ENCODE measurements at places on chromosomes 1 and 21. TPM values are rescaled to one million over a fixed set of nuclear protein-coding genes. Genes with fewer than 3 reads are reported as not detected.

DNA sequence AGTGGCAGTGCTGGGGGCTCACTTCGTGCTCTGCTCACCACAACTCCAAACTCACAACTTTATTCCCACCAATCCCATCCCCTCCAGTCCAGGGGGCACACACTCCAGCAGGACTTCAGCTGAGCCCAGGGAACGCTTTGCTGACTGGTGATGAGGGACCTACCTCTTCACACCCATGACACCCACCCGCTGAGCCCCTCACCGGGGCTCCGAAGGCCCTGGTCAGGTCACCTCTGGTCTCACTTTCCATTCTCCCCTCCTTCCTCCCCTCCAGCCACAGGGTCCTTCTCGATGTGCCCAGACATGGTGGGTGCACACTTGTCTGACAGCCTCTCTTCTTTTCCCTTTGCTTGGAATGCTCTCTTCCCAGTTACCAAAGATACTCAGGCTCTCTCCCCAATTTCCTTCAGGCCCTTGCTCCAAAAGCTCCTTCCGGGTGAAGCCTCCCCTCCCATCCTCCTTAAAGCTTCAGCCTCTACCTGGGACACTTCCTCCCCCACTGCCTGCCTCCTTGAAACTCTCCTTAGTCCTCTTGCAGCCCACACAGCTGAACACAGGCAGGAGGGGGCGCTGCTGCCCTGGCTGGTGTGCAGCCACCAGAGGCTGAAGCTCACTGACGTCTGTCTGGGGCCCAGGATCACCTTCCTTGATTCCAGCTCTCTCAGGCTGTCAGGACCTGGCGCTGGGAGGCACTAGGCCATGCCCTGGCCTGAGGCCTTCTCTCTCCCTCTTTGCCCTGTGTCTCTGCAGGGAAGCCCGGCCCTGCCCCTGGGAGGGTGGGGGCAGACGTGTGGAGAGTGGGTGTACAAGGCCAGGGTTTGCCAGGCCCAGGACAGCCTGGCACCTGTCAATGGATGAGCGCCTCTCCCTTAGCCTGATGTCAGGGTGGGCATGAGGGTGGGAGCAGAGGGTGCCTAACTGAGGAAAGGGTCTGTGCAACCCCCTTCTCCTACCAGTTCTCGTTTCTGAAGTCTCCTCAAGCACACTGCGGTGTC, 1.6 kb downstream of the KCNE1 start:
- peak; percentile 86 for DNase-seq

DNA sequence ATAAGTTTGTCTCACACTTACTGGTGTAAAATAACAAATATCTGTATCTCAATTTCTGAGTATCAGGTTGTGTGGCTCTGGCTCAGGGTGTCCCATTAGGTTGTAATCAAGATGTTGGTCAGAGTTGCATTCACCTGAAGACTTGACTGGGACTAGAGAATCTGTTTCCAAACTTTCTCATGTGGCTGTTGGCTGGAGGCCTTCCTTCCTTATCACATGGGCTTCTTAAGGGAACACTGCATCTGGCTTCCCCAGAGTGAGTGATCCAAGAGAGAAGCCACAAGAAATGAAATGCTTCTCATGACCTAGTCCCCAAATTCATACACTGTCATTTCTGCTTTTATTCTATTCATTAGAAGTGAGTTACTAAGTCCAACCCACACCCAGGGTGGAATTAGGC, 568.4 kb upstream of the CAMK1G start:
- no peak for DNase-seq

DNA sequence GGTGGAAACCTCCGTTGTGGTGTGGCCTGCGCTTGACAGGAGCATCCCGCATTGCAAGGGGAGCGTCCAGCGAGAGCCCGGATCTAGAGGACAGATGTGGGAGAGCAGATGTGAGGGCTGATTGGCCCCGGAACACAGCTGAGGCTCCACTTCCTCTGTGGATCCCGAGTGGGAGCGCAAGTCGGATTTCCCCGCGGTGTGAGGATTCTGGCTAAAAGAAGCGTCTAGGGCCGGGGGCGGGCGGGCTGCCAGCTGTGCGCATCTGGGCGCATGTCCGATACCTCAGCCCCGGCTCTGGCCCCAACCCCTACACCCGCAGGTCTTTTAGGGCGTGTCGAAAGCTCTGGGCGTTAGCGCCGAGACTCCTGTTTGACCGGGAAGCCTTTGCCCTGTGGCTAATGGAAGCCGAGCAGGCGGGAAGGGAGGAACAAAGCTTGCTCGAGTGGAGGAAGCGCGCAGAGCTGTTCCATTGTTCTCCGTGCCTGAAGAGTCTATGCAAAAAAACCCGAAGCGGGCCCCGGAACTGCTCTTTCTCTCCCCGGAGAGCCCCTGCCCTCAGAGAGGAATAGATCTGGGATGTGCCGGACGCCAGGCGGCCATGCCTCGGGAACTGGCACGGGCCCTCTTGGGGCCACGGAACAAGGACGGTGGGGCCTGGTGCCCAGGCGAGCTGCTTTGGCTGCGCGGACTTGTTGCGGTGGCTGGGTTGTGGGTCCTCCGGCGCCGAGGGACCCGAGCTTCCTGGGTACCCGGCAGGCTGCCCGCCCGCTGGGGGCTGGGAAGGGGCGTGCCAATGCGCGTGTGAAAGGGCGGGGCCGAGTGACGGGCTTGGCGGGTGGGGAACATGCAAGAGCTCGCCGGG, 111.1 kb downstream of the NAV1 start:
- peak; percentile 71 for DNase-seq

AGO4 gene
- total RNA-seq: 37.9 TPM

DNA sequence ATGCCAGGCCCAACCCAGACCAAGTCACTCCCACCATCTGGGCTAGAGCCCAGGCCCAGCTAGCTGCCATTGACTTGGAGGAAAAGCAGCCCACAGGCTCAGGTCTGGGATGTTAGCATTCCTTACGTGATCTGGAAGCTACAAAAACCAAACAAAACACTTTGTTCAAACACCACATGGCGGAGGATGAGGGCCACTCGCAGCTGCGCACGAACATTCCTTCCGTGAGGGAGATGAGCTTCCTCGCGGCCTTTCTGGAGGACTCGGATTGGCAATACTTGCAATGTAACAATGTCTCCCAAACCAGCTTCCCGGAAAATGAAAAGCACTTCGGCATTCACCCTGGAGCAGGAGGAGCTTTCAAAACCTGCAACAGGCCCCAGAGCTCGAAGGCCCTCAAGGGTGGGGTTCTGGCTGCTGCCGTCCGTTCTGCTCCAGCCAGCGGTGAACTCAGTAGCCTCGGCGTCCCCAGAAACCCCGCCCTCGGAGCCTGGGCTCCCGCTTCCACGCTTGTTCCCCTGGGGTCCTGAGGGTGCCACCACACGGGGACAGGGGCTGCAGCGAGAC, 40.5 kb downstream of the COL6A1 start:
- no peak for DNase-seq

DNA sequence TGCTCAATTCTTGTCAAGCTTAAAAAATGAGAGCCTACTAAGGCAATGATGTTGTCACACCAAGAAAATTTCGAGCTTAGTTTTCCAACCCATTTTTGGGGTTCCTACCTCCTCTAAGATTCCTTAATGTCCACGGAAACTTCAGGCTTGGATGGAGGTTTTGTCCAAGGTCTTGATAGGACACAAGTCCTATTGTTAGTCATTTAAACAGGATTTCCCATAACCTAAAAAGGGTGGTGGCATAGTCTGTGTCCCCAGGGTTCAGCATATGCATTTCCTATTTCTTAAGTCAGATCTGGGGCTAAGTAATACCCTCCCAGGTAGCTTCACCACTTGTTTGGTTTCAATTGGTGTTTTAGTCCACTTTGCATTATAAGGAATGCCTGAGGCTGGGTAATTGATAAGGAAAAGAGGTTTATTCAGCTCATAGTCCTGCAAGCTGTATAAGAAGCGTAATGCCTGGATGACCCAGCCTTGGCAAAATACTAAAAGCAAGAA, 10.9 kb upstream of the PADI2 start:
- DNase-seq: no peak

DNA sequence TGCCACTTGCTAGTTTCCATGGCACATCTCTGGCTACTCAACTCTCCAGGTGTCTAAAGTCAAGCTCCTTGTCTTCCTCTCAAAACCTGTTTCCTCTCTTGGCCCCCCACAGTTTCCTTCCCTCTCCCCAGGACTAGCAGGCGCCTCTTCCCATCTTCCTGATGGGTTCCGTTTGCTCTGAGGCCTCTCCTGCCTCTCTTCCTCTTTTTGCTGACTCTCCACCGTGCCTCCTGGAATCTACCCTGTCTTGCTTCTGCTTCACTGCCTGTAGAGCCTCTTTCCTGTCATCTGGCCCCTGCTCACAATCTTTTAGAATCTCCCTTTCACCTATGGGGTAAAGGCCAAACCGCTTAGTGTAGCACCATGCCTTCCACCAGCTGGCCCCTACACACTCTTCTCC, 21.8 kb upstream of the LHX4 start:
- no peak for DNase-seq

DNA sequence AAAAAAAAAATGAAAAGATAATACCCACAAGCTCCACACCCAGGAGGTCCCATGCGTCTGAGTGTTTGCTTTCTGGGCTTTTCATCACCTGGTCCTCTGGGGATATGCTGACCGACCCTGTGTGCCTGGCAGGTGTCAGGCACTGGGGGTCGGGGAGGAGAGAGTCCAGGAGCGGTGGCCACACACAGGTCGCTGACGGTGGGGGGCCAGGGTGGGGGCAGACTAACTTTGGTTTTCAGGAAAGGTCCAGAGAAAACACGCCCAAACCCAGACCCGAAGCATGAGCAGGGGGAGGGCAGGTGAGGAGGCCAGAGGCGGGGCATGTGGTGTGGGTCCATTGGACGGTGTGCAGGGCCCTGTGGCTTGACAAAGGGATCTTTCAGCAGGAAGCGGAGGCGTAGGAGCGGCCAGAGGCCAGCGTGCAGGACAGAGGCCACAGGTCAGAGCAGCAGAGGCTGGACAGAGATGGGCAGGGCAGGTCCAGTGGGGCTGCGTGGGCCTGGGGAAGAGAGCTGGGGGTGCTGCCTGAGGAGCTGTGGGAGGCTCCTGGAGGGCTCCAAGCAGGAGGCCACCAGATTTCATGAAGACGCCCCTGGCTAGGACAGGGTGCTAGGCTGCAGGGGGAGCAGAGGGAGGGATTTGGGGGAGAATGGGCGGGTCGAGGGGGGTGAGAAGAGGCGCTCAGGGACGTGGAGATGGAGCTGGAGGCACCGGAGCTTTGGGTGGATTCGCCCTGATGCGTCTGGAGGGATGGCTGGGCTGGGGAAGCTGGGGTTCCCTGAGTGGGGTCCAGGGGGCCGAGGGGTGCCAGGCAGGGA, 15.8 kb downstream of the RNF223 start:
- no peak for DNase-seq

TEDDM1 gene
- not detected for total RNA-seq

PCNX2 gene
- total RNA-seq: 0.20 TPM

- DNase-seq: peak; percentile 22
Measured at GRCh38 chr1:100622037-100622436, 84.1 kb downstream of the GPR88 start.

RNASEL gene
- 0.44 TPM for total RNA-seq

RPE65 gene
- total RNA-seq: not detected

C1orf94 gene
- not detected for total RNA-seq

DNA sequence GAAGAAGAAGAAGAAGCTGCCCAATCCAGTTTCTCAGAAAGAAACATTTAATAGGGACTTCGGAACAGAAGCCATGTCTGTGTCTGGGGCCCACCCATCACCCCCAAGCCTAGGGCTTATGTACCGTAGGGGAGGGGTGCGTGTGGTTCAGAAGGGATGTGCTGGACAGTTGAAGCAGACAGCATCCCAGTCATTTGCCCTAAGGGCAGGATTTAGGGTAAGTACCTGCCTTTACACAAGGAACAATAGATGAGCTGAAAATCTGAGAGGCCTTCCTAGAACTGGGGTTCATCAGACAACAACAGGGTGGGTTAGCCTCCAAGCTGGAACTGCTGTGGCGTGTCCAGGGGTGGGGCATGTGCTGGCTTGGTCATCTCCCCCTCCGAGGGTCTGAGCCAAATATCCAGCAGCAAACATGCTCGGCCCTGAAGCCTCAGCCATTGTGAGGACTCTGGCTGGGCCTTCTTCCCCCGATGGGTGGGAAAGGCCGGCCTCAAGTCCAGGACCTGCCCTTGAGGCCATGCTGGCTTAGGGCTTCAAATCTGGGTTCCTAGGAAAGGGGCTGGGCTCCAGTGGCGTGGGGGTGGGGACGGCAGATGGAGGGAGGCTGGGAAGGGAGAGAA, 12.1 kb downstream of the CSTB start:
- no peak for DNase-seq

GRCh38 chr1:30412241-30413110, 310.9 kb downstream of the MATN1 start:
- DNase-seq: peak; percentile 23

DNA sequence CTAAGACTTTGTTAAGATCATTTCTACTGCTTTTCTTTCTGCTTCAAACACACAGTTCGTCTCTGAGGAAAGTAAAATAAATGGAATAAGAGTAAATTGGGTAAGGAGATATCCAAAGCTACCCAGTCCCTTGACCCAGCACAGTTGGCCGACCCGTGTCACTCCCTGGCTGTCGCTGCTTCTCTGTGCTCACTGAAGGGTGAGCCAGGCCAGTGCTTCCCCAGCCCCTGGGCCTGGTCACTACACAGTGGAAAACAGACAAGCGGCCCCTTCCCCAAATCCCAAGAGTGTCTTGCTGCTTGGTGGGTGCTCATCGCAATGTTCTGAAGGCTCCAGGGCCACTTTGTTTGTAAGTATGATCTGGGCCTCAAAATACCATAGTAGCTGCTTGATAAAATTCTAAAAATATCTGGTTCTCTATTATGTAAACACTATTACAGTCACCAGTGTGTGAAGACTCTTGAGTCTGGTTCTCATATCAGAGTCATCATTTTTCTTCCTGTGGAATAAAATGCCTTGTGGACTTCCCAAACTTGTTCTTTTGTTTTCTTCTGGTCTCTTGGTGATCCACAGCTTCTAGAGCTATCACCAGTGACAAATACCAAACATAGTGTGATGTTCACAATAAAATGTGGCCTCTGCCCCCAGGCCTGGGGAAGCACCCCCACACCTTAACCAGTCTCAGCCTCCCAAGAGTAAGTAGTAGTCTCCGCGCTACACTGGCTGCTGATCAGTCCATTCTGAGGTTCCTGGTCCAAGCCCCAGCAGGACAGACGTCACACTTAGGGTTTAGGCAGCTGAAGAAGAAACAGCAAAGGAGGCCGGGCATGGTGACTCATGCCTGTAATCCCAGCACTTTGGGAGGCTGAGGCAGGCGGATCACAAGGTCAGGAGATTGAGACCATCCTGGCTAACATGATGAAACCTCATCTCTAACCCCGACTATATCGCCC, 106.2 kb downstream of the DHRS3 start:
- peak; percentile 45 for DNase-seq

DNA sequence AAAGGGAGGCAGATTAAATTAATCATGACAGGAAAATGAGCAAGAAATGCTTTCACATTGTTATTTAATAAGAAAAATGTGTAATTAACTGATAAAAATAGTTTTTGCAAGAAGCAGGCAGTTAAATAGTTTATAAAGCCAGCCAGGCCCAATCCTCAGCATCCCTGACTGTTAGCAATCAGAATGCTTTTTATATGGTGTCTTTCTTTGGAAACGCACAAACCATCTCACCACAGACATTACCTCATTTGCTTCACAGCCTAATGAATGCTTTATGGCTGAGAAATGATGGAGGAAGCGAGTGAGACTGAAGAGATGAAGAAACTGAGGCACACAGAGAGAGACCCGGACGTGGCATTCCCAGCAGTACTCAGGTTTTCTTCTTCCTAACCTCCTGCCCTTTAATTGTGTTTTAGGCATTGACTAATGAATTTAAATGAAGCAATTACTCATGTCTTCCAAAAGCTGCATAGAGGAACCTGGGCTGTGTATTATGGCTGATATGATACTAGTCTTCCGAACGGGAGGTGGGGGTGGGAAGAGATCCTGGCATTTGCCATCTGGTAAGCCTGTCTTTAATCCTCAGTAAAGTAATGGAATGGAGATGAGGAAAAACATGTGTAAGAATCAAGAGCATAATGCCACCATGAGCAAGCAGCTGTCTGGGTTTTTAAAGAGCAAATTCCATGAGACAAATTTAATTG, 116.1 kb upstream of the LMO4 start:
- no peak for DNase-seq
